ENCODE measurements at places on chromosomes 11 and 22.

DNA sequence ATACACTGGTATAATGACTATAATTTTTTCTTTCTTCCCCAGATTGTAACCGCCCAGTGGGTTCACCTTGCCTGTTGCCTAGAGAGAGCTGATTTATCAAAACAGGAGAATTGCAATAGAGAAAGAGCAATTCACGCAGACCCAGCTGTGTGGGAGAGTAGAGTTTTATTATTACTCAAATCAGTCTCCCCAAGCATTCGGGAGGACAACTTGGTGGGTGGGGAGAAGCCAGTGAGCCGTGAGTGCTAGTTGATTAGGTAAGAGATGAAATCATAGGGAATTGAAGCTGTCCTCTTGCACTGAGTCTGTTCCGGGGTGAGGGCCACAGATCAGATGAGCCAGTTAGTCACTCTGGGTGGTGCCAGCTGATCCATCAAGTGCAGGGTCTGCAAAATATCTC, 73.2 kb downstream of the SLC35F2 start:
- no peak for DNase-seq

- DNase-seq, result no peak
These were observed 6.6 kb upstream of the OR6X1 start for GRCh38 chr11:123760894-123761293.

GRCh38 chr11:94558468-94558867, 8.7 kb upstream of the PIWIL4 start:
- DNase-seq, result no peak

- no peak for DNase-seq
These were observed 22.6 kb upstream of the MGAT3 start for GRCh38 chr22:39434243-39434653.

Measured in spinal cord (tissue), 10 donors.